Subcutaneous adipose tissue (tissue), 4 donors: ENCODE measurements at places on chromosomes 2 and 18. TPM values are rescaled to one million over a fixed set of nuclear protein-coding genes. Genes with fewer than 3 reads are reported as not detected.

Gene ATL2
- total RNA-seq = 72.9 TPM

Gene AKAIN1
- 2.9 TPM for total RNA-seq

Gene PAX8
- total RNA-seq = 10.7 TPM

Gene DSG1
- total RNA-seq = not detected

Gene BOLL
- not detected for total RNA-seq

Gene IL1F10
- total RNA-seq = not detected

Gene FN1
- total RNA-seq = 213 TPM

Gene PPIG
- 42.3 TPM for total RNA-seq

Gene FBXO36
- 1.9 TPM for total RNA-seq

Gene DHX57
- 14.6 TPM for total RNA-seq

Gene KLHL41
- 0.85 TPM for total RNA-seq

Gene EML6
- 0.57 TPM for total RNA-seq

Gene TUBA4B
- total RNA-seq = not detected

Gene SH3RF3
- total RNA-seq = 5.3 TPM

Gene FAM110C
- total RNA-seq = 0.82 TPM

Gene COL5A2
- total RNA-seq = 68.9 TPM

Gene ATP8B1
- 14.3 TPM for total RNA-seq

Gene FAM228A
- 2.6 TPM for total RNA-seq

Gene ANKRD30B
- not detected for total RNA-seq

Gene WDR54
- 2.1 TPM for total RNA-seq

Gene ZNF396
- total RNA-seq = 1.5 TPM

Gene CAD
- 13.9 TPM for total RNA-seq

Gene PDCD1
- 0.57 TPM for total RNA-seq
